SK-N-MC (cell line): ENCODE measurements at places on chromosomes 2 and 18.

DNA sequence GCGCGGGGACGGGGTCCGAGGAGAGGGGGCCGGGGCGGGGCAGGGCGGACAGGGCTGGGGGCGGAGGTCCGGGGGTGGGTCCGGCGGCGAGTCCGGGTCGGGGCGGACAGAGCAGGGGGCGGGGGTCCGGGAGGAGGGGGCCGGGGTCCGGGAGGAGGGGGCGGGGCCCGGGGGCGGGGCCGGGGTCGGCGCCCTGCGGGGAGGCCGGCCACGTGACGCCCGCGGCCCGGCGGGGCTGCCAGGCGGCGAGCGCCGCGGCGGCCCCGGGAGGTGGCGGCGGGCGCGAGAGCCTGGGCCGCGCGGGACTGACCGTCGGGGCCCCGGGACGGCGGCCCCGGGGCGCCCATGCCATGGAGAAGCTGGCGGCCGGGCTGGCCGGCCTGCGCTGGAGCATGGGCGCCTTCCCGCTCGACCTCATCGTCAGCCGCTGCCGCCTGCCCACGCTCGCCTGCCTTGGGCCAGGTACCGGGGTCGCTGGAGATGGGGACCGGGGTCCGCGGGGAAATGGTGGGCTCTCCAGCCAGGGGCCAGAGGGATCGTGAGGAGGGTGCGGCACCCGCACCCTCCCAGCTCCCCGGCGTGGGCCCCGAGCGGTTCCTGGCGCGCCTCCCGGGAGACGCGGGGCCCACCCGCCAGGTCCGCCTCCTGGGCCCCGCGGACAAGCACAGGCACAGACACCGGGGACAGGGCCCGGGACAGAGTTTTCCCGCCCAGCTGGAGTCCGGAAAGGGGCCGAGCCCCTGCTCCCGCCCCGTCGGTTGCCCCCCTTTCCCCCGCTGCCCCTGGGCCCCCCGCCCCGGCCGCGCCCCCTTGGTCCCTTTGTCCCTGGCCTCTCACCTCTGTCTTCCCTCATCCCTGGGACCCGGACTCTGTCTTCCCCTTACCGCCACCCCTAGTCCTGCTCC, at the start of gene GAREM2:
Gene GAREM2, plus strand, starts transcription at position 218 of the 905 bp plus-strand sequence. Its CDS starts 133 bp downstream, at position 351.
- DNase-seq = no peak

DNA sequence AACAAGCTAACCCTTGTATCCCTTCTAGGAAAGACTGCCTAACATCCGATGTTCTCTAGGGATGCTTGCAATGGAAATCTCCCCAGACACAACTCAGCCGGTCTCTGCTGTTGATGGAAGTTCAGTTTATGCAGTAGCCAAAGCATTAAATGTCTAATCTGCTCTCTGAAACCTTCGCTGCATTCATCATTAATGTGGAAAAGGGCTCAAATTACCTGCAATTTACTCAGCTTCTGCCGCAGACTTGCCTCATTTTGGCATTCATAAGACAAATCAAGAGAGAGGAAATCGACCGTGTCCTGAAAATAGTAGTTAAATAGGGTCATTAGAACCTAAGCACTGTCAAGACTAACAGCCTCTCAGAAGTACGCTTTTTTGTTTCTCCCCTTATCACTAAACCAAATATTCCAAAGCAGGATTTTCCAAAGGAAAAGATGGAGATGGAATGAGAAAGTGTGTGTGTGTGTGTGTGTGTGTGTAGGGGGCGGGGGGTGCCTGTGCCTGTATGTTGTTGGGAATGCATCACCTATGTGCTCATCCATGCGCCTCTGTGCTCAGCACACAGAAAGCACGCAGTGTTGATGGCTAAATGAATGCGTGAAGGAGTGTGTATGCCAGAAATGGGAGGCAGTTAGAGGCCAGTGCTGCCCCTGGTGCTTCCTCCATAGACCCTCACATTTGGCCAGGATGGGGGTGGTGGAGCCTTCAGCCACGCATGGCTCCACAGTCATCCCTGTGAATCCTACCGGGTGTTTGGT, 7.4 kb downstream of the LCT start:
- no peak for DNase-seq

DNA sequence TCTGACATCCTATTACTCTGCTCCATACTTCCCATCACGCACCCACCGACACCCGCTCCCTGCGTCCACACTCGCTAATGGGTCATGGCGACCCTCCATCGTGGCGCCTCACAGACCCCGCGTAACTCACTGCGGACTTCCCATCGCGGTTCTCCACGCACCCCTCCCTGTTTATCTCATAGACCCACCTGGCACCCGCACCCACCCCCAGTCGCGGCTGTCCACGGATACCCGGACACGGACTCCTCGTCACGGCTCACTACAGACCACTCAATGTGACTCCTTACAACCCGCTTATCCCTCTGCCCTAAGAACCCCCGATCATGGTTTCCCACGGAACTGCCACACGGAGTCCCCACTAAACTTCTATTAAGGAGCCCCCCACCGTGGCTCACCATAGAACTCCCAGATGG, 458 bp downstream of the CXXC1 start:
- no peak for DNase-seq

DNA sequence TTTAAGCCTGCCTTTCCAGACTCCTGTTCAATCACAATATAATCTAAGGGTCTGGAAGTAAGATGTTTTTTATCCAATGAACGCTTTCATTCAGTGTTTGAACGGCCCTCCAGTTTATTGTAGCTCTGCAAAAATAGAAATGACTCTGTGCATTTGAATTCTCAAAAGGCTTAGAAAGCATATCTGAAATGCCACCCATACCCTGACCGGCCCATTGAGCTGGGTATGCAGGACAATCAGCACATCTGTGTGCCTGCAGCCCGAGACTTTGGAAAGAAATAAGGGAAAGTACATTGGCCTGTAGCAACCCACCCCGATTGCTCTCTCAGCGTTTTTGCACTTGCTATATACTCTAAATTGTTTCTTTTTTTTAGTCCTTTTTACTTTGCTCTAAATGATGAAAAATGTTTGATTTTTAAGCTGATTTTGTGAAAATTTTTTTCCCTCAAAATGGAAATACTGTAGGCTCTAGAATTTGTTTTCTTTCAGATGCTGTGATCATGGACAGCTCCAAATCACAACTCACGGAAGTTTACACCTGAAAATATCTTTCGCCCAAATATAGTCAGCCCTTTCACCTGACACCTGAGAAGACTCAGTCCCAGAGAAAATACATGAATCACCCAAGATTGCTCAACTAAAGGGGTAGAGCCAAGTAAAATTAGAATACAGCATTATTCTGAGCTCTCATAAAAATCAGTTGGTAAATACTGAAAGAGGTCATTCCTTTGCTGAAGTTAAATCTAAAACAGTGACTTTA, 194.5 kb upstream of the SIX3 start:
- DNase-seq = no peak

- no peak for DNase-seq
Observed at GRCh38 chr2:105782123-105782522, 37.4 kb downstream of the NCK2 start.

- no peak for DNase-seq
Observed at GRCh38 chr2:28419443-28420270, 27.0 kb downstream of the FOSL2 start.

GRCh38 chr2:173300458-173300857, 54.2 kb upstream of the CDCA7 start:
- no peak for DNase-seq

DNA sequence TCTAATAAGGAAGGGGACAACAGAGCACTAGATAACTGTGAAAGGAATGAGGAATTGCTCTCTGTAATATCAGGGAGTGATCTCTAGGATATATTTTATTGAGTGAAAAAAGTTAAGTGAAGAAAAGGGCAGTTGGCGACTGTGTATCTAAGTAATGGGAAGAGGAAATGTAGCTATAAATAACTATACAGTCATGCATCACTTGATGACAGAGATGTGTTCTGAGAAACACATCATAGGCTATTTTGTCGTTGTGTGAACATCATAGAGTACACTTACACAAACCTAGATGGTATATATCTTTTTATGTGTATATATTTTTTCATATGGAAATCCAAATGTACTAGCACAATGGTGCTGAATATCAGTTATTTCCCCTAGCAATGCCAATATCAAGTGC, 329.3 kb downstream of the TXNL1 start:
- no peak for DNase-seq

GRCh38 chr2:111207851-111208250, 87.1 kb downstream of the BCL2L11 start:
- DNase-seq = no peak

- DNase-seq = no peak
Observed at GRCh38 chr2:231167745-231168459, 30.5 kb upstream of the ARMC9 start.
